Myocyte (in vitro differentiated cells): ENCODE measurements at places on chromosomes 7 and 10. TPM values are rescaled to one million over a fixed set of nuclear protein-coding genes. Genes with fewer than 3 reads are reported as not detected.
A peak's percentile ranks its signal among the peaks of the same experiment; 100 is the strongest.

Gene KNDC1
- total RNA-seq: not detected in 2 replicates

Gene UPF2
- 14.1 and 17.0 TPM in 2 replicates for total RNA-seq

Gene TRIM50
- total RNA-seq: not detected in 2 replicates

- peak; percentile 10 for DNase-seq
These were observed 893.4 kb downstream of the XPNPEP1 start for GRCh38 chr10:109029870-109030269.

GRCh38 chr7:84669177-84669732, 474.7 kb upstream of the SEMA3A start:
- DNase-seq: no peak

DNA sequence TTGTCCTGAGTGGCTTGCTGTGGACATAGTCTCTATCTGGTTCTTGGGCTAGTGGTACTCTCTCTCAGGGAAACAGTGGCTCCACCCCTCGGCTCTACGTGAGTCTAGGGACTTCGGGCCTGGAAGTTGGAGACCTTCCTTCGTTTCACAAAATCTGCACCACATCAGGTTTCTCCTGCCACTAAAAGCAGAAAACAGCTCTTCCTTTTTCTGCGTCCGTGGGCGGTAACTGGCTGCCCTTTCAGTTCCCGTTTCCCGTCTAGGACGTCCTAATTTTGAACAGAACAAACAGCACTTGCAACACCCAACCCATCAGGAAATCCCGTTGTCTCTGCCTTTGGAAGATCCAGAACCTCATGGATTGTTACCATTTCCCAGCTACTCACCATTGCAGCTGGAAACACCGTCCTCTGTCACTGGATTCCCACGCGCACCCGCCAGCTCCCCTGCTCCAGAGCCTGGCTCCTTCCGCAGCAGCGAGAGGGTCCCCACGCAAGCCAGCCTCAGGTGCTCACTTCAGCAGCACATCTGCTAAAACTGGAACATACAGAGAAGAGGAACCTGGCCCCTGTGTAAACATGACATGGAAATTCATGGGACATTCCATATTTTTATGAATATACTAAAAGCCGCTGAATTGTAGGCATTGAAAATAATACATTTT, 311.4 kb upstream of the AKR1E2 start:
- no peak for DNase-seq

DNA sequence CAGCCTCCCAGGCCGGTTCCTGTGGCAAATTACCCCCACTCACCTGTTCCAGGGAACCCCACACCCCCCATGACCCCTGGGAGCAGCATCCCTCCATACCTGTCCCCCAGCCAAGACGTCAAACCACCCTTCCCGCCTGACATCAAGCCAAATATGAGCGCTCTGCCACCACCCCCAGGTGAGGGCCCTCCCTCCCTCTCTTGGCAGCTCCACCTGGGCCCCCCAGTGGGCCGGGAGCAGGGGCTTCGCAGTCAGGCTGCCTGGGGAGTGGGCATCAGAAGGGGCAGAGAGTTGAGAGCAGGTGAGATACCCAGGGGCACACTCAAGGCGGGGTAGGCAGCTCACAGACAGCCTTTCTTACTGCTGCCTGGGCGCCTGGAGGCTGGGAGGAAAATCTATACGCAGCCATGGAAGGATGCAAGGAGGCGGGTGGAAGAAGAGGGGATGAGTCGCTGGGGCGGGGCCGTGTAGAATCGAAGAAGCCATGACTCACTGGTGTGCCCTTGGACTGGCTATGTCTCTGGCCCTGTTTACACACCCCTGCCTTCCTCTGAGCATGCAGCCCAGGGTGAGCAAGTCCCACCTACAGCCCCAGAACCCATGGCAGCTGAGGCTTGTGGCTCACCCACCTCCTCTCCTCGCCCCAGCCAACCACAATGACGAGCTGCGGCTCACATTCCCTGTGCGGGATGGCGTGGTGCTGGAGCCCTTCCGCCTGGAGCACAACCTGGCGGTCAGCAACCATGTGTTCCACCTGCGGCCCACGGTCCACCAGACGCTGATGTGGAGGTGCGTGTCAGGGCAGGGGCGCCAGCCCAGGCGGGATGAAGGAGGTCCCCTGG, 48.6 kb upstream of the PPIF start:
- peak; percentile 94 for DNase-seq

DNA sequence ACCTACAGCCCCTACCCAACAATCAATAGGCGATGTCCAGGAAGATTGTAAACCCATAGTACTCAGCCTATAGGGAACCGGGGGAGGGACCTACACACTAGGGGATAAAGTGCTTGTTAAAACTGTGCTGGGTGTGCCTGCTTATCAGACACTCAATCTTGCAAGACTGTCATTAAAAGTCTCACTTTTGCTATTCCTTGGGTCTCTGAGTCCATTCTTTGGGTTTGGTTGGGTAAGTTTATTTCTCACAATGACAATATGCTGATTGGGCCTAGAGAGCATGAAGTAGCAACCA, 45.6 kb downstream of the PTPRE start:
- DNase-seq: no peak

- peak; percentile 87 for DNase-seq
These were observed 16.1 kb upstream of the TAS2R40 start for GRCh38 chr7:143205560-143206293.

- no peak for DNase-seq
These were observed 85.9 kb upstream of the CXCL12 start for GRCh38 chr10:44470784-44471183.

GRCh38 chr10:98376485-98376884, 38.5 kb downstream of the PYROXD2 start:
- DNase-seq: no peak
